Stimulated activated CD8-positive, alpha-beta memory T cell treated with anti-CD3 and anti-CD28 coated beads, Interleukin-15, amount 100 ng/mL, for 4 hours (primary cell): ENCODE measurements at places on chromosomes 7 and 10.

DNA sequence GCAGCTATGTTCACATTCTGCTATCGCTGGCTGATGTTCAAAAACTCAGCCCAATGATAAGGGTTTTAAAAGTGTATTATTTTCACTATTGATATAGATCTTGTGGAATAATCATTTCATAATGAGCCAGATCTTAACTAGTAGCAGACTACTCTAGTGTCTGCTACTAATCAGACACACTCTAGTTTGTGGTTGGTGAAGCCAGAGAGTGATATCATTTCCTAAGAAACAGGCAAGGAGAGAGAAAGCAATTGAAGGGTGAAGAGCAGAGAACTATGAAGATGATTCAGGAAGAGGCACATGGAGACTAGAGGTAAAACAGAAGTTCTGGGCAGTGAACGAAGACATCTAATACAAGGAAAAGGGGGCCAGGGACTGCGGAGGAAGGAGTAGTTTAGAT is 58.2 kb upstream of the BET1 start:
- DNase-seq, result no peak

DNA sequence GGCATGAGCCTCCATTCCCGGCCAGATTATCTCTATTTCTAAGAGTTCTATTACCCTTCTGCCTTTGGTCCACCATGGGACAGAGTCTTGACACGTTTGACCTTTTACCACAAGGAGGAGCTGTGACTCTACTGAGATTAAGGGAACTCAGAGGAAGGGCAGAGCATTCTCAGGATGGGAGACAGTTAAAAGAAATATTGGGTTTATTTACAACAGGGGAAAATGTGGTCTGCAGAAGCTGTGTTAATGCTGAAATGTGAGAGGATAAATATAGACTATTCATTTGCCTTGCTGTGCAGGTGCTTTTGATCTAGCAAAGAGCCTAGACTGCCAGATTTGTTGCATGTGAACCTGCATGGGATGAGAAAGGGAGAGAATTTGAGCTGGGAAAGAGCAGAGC is 45.8 kb upstream of the PRSS58 start:
- no peak for DNase-seq

DNA sequence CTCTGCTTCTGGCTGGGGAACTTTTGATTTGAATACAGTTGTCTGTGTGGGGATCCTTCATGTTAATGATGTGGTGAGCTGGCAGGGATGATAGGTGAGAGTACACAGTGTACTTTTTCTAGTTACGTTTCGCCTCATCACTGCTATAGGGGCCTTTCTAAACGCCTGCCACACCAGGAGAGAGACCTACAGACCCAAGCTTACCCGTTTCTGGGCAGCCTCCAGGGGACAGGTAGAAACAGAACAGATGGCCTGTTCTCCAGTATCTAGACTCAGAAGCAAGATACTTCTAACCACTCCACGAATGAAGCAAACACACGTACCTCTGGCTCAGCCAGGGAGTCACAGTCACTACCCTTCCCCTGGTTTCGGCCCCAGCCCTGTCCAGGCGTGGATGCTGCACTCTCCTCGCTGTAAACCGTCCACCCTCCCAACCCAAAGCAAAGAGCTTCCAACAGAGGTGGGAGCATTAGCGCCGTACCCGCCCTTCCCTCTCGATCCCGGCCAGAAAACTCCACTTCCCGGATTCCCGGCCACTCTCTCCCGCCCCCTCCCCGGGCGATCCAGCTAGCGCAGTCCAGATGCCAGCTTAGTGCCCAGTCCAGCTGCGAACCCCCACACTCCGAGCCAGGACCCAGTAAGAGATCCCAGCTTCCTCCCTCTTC is 1.2 kb downstream of the CCDC6 start:
- no peak for DNase-seq

DNA sequence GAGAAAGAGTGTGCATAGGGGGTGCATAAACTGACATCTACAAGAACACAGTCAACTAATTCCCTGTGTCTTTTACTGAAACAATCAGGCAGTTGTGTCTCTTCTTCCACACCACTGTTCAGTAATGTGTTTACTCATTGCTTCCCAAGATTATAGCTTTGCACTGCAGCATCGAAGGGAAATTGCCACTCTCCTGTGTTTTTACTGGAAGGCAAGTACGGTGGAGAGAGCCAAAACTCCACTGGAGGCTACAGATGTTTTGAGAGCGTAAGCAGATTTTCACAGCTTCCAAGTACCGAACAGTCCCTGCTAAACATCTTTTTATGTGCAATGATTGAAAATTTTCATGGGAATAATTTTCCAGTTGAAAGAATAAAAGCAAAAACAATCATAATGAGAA is 510.5 kb upstream of the AKR1E2 start:
- DNase-seq, result no peak

GRCh38 chr7:56062382-56062781 is 1.7 kb upstream of the SUMF2 start:
- no peak for DNase-seq

DNA sequence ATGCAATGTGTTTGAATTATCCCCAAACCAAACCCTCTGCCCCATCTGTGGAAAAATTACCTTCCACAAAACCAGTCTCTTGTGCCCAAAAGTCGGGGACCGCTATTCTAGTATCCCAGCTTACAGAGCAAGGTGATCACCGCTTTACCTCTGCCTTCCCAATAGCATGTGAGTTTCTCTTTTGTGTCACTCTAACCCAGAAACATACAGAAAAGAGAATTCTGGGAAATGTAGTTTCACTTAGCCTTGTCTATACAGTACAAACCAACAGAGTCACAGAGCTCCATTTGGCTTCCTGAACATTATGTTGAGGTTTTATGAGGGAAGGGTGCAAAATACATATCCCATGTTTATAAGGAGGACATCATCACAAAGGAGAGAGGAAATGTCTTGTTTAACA is 260.3 kb upstream of the MINDY3 start:
- no peak for DNase-seq

DNA sequence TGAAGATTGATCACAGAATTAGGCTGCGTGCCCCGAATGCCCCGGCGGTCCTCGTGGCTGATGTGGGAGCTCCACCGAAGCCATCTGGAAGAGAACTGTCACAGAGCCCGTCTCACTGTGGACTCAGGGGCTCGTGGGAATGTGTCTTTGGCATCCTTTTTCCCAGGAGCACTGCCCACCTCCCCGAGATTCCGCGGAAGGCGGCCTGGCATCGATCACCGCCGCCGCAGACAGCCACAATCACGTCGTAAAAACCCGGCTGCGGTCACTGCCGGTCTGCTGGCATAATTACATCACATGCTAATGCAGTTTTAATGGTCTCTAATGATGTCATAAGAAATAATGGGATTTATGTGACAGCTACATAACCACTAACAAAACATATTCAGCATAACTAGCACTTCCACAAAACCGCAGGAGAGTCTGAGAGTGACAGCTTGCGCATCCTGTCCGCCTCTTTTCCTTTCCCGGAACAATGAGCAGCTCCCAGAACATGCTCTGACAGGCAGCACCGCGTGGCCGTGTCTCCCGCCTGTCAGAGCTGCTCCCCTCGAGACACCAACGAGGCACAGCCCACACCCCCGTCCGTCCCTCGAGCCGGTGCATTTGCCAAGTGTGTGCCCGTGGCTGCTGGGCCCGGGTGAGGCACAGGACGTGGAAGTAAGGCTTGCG is 490.0 kb downstream of the PTPRN2 start:
- DNase-seq, result no peak

GRCh38 chr10:28219251-28219650 is 83.6 kb downstream of the MPP7 start:
- no peak for DNase-seq

DNA sequence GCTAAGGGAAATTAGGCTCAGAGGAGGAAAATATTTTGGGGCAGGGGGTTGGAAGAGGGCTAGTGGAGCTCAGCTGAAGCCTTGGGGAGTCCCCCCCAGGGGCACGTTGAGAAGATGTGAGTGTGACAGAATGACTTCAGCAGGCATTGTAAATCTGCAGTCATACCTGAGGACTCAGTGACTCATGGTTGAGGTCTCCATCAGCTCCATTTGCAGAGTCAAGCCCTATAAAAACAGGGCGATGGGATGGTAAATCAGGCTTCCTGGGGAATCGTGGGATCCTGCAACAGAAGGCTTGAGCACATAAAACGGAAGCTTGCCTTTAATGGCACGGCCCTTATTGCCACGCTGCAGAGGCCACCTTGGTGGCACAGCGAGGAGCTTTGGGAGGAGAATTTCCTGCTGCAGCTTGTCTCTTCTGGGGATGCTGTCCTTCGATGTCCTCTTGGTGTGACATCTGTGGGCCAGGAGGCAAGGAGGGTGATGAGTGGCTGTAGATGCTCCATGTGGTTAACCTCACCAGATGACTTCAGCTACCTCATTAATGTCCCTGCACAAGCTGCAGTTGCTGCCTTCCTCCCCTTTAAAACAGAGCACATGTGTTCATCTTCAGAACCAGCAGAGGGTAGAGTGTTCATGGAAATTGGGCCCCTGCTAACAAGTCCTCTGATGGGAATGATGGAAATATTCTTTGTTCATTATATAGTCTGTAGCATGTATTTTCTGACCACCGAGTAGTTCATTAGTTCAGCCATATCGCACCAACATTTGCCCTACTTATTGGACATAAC is 285.9 kb downstream of the LRMDA start:
- DNase-seq, result no peak

DNA sequence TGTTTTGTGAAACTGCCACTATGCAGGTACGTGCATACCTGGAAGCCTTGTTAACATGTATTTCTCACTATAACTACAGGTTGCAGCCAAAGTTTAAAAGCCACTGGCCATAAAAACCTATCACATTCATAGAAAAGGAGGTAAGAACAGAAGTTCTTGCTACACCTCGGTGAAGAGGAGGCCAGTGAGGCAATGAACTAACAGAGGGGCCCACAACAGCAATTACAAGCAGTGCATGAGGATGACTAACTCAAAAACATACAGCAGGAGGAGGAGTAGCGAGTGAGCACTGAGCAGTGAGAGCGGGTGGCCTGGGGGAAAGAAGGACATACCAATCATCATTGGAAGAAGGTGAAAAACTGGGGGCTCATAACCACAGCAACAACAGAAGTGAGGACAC is 51.6 kb downstream of the NUDCD3 start:
- DNase-seq, result no peak

DNA sequence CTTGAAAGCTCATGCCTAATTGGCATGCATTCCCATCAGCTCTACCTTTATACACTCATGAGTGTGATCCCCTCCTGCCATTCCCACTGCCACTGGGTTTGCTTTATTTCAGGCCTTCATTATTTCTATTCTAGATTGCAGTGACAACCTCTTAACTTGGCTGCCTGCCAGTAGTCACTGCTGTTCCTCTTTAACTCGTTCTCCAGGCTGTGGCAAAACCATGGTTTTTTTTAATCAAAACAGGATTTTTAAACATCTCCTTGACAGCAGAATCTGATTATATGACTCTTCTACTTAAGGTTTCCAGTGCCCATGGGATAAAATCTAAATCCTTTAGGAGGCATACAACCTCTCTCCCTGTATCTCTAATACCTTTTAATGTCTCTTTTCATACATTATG is 223.7 kb upstream of the PCDH15 start:
- no peak for DNase-seq

- peak; percentile 17 for DNase-seq
Observed at GRCh38 chr7:26398427-26398755, 106.7 kb downstream of the SNX10 start.

- DNase-seq, result no peak
Observed at GRCh38 chr10:50422259-50422658, 170.9 kb upstream of the ASAH2 start.

GRCh38 chr10:29411666-29412315 is 122.9 kb downstream of the LYZL1 start:
- no peak for DNase-seq

DNA sequence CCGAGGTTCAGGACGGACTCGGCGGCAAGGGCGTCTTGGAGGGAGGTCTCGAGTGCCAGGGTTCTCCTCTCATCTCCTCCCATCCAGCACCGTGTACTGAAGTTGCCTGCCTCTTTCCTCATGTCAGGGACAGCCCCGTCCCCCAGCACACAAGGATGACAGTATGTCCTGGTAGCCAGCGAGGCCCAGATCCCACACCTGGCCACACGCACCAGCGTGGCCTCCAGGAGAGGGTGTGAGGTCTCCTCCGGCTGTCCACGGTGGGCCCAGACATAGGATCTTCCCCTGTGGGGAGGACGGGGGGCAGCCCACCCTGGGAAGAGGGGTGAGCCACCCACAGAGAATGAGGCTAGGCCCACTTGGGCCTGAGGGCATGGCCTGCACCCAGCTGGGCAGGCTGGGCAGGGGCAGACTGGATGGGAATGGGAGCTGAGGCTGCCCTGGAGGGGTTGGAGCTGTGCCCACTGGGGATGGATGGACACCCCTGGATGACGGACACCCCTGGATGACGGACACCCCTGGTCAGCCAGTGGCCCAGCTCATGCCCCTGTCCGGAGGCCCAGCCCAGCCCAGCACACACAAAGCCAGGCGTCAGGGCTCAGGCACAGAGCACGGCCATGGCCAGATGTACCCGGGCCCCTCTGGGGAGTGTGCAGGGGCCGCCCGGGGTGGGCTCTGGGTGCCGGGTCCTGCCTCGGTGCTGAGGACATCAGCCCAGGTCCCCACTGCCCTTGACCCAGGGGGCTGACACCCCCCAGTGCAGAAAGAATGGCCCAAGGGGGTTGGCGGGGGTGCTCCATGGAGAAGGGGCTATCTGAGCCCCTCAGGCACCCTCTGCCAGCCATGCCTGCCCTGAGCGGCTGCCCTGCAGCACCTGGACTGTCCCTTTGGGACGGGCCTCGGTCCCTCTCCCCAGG is 30.9 kb upstream of the CFAP46 start:
- DNase-seq, result no peak

- DNase-seq, result no peak
Observed at GRCh38 chr10:71024490-71024889, 136.1 kb upstream of the PCBD1 start.

- DNase-seq, result no peak
Observed at GRCh38 chr10:6716516-6716915, 136.4 kb upstream of the PRKCQ start.
